Stimulated activated CD8-positive, alpha-beta memory T cell treated with anti-CD3 and anti-CD28 coated beads, Interleukin-4, amount 100 ng/mL, for 4 hours (primary cell): ENCODE measurements at places on chromosomes 12 and 14.
A peak's percentile ranks its signal among the peaks of the same experiment; 100 is the strongest.

GRCh38 chr14:55136241-55136640, 7.2 kb downstream of the LGALS3 start:
- no peak for DNase-seq

GRCh38 chr12:74043343-74043742, 494.3 kb upstream of the ATXN7L3B start:
- DNase-seq = no peak

GRCh38 chr14:22113401-22113800, 439.8 kb upstream of the OR4E1 start:
- DNase-seq = no peak

GRCh38 chr12:14910090-14910915, 24.6 kb upstream of the MGP start:
- DNase-seq = no peak

- DNase-seq = no peak
These were observed 376.8 kb downstream of the RGS6 start for GRCh38 chr14:72308967-72309485.

GRCh38 chr12:5783289-5783920, 161.7 kb downstream of the ANO2 start:
- no peak for DNase-seq

DNA sequence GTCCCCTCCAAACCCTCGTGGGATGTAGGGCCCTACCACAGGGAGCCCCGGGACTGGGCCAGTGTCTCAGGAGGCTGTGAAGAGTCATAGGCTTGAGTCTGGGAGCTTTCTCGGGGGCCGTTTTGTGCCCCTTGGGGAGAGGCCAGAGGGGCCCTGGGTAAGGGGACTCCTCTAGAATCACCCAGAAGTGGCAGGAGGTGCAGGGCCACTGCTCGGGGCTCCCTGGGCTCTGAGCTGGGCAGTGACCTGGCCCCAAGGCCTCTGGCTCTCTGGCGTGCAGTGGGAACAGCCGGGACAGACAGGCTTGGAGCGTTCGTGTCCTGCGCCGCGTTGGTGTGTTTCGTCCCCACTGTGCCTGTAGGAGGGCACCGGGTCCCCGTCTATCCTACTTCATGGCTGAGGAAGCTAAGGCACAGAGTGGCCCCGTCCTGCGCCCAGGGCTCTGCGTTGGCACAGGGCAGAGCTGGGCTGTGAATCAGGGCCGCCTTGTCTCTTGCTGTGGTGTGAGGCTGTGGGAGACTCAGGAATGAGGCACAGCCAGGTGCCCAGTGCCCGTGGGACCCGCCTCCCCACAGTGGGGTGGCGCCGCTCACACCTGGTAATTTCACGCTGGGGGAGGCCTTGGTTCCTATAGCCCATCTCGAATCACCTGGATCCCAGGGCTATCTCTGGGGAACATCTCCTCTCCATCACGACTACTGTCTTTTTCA, 23.8 kb upstream of the KIF26A start:
- DNase-seq = no peak

- DNase-seq = no peak
These were observed 4.3 kb downstream of the PAX9 start for GRCh38 chr14:36665887-36666415.

DNA sequence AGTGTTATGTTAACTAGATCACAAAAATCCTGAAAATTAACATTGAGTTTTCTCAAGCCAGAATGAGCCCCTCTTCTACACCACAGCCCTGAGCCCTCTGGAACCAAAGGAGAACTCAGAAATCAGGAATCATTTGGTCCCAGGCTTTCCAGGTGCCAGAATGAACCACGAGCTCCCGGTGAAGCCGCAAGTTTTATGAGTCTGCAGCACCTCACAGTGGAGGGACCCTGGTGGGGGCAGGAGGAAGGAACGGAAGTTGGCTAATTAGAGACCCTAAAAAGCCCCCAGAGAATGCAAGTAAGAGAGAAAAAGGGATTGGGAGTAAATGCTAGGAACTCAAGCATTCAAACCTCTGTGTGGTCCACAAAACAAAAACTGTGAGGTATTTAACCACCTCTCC, 52.9 kb upstream of the BCL2L14 start:
- no peak for DNase-seq

DNA sequence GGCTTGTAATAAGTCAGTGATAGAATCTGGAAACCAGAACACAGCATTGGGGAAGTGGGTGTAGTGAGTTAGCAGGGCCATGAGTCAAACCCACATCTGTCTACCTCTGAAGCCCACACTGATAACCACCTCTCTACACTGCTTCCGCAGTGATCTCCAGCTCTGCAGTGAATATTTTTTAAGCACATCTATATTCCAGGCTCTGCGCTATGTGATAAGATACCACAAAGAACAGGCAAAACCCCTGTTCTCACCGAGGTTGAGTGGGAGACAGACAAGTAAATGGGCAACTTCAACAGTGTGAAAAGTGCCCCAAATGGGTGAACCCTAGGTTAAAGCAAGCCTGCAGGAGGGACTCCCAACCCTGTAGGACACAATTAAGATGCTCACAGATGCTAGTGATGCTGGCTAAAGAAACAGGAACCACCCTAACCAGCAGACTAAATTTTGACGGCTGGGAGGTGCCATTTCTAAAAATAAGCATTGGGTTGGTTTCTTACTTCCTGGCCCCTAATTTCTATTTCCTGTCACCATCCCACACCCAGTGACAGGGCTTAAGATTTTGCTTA, 375.0 kb downstream of the DPF3 start:
- DNase-seq = peak; percentile 30

GRCh38 chr12:49730568-49731101, 10.7 kb upstream of the TMBIM6 start:
- no peak for DNase-seq

DNA sequence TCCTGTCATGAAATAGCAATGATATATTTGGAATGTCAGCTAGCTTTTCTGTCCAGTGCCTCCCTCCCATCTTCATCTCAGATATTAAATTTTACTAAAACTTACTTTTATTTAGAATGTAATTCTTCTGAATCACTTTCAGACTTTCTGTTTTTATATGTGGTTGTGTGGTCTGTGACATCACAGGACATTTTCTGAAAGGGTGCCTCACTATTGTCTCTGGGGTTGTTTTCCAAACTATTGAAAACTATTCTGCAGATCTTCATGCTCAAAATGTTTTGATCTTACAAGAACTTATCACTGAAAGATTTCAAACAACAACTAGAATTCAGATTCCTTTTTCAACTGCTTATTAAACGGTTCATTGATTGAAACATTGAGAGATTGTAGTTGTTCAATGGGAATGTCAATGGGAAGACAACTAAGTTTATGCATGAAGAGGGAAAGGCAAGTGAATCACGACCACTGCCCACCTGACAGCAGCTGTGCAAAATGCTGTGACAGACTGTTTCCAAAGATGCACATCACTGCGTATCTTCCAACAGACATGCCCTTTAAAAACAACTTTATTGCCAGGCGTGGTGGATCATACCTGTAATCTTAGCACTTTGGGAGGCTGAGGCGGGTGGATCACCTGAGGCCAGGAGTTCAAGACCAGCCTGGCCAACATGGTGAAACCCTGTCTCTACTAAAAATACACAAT, 51.3 kb downstream of the KLRG1 start:
- DNase-seq = no peak

GRCh38 chr12:50024805-50025186, 498 bp downstream of the RACGAP1 start:
- DNase-seq = no peak

DNA sequence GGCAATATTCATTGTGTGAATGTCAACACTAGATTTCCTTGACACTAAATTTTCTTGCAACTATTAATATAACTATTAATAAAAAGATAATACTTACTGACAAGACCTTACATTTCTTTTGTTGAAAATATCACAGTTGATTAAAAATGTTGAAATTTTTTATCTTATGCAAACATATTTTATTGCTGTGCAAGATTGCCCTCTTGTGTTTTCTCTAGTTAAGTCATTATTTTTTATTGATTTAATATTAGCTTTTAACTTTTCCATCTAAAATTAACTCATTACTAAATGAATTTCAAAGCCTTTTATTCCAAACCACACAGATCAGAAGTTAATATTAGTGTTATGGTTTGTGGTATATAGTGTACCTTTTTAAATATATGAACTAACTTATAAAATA, 11.7 kb upstream of the NAA30 start:
- no peak for DNase-seq

- no peak for DNase-seq
These were observed 3.9 kb upstream of the SYNE3 start for GRCh38 chr14:95520346-95520745.

- DNase-seq = no peak
These were observed 73.4 kb upstream of the AVPR1A start for GRCh38 chr12:63224396-63224795.

DNA sequence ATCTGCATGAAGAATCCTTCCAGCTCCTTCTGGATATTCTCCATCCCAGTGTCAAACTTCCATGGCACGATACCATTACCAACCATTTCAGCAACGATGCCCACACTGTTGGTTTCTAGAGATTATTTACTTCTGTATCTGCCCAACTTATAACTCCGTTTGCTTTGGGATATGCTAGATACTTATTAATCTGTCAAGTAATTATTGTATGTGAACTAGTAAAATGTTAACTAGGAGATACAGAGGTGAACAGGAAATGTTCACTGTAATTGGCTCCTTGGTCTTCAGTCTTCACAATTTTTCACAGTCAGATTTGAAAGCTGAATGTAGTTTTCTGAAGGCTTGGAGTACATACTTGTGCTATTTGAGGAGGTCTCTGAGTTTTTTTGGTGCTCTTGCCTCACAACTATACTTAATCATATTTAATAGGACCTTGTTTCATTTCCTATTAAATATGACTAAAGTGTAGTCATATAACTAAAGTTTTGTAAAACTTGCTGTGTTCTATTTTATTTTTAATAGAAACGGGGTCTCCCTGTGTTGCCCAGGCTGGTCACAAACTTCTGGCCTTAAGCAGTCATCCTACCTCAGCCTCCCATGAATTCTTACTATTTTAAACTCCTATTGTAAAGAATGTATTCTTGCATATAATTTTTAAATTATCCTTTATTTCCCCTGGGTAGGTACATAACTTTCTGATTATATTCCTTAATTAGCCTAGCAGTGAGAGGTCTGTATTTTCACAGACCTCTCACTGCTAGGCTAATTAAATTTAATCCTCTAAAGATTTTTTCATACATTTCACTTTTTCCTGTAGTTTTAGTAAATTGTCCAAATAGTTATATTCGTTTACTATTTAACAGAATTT, 79.7 kb downstream of the FGD4 start:
- no peak for DNase-seq

DNA sequence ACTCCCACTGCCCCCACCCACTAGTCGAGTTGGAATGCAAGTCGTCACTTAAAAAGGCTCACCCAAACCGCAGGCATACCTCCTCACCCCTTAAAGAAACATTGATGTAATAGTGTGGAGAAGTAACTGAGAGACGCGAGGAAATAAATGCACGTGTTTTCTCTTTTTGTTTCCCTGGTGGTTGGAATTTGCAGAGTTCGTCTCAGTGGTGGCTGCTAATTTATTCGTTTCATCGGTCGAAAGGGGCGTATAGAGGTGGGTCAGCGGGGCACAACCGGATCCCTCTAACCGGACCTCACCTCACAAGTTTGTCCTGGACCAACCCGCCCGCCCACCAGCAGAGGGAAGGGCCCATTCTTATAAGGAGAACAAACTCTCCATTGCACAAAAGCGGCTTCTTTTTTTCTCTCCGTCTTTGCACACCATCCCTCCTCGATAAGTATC, 5.0 kb upstream of the NPAS3 start:
- no peak for DNase-seq

GRCh38 chr12:93785249-93786010, 108.3 kb downstream of the CRADD start:
- DNase-seq = no peak

DNA sequence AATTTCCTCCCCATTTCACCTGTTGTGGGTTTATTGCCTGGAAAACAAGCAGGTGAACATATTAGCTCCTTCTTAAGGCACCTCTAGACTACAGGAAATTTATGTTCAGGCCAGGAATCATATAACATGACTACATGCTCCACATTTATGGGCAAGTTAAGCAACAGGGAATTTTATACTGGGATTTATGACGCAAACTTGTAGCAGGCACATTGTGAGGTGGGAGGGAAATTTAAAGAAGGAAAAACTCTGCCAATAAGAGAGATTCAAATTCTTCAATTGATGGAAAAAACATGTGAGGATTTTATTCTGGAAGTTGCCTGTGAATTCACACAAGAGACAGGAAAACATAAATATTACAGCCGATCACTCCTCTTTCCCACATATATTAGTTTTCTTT, 93.9 kb downstream of the TBC1D30 start:
- no peak for DNase-seq

DNA sequence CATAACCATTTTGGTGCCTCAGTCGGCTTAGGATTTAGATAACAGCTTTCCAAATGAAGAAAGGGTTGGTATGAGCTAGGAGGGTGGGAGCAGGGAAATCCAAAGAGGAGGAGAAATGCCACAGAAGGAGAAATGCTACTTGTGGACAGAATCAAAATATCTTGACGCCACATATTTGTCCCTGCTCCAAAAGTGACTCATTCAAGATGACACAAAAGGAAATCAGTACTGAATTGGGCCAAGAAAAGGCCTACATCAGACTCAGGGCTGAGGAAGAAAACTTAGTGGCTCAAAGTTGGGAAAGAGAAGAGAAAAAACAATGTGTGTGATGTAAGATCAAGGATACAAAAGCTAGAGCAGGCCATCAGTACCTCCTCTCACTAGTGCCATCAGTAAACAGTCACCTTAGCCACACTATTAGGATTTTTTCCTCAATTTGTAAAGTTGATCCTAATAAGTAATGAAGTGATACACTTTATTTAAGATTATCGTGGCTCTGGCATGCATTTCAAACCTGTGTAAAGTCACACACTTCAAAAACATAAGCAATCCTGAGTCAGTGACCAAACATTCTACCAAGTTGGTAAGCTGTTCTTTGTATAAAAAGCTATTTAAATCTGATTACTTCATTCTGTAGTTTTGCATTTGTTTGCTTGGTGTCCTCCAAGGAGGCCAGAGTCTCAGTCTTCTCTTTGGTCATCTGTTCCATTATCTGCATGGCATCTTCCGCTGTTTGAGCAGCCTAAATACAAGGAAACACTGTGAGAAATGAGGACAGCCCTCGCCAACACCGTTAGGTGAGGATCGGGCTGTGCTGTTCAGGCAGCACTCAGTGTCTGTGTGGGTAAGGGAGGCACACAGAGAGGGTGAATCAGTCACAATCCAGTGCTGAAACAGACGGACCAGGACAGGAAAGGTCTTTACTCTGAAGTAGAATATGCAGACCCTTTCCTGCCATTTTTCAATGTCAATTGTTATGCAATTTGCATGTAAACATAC, 52.6 kb upstream of the VPS33A start:
- no peak for DNase-seq

- DNase-seq = no peak
These were observed 37.7 kb downstream of the RIN3 start for GRCh38 chr14:92551044-92551841.

- DNase-seq = no peak
These were observed 141.4 kb downstream of the EGLN3 start for GRCh38 chr14:33809396-33809981.

GRCh38 chr14:105841022-105842009, 314.9 kb downstream of the TMEM121 start:
- no peak for DNase-seq

GRCh38 chr12:6323340-6323994, 13.0 kb downstream of the PLEKHG6 start:
- DNase-seq = no peak

GRCh38 chr12:111503116-111503515, 96.0 kb downstream of the ATXN2 start:
- DNase-seq = no peak
